Muscle of arm (tissue), 14 donors: ENCODE measurements at places on chromosomes 3 and 15.
A peak's percentile ranks its signal among the peaks of the same experiment; 100 is the strongest.

DNA sequence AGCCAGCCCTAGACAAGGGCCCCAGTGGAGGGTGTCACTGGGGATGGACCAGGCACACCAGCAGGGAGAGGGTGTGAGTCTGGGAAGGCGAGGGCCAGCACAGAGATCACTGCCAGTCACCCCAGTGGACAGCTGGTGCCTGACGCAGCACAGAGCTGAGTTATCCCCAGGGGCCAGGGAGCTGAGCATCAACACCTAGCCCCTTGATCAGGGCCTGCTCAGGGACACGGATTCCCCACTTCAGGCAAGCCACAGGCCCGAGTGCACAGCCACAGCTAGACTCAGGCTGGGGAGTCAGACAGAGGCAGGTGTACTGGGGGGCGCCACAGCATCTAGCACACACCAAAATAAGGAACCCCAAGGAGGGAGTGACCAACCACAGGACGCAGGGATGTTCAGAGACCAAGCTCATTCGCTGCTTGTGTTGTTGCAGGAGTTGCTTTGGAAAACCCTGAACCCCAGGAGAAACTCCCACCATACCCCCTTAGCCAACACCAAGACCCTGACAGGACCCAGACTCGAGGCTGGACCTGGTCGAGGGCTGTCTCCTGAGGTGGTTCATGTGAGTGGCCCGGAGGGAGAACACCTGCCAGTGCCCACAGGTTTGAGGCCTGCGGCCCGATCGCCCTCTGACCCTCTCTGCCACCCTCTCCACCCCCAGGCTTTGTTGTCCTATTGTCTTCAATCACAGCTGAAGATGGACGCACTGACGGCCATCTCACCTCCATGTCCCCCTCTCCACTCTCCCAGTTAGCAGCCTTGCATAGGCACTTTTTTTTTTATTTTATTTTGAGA lies 146.8 kb downstream of the TPRA1 start:
- DNase-seq: no peak

DNA sequence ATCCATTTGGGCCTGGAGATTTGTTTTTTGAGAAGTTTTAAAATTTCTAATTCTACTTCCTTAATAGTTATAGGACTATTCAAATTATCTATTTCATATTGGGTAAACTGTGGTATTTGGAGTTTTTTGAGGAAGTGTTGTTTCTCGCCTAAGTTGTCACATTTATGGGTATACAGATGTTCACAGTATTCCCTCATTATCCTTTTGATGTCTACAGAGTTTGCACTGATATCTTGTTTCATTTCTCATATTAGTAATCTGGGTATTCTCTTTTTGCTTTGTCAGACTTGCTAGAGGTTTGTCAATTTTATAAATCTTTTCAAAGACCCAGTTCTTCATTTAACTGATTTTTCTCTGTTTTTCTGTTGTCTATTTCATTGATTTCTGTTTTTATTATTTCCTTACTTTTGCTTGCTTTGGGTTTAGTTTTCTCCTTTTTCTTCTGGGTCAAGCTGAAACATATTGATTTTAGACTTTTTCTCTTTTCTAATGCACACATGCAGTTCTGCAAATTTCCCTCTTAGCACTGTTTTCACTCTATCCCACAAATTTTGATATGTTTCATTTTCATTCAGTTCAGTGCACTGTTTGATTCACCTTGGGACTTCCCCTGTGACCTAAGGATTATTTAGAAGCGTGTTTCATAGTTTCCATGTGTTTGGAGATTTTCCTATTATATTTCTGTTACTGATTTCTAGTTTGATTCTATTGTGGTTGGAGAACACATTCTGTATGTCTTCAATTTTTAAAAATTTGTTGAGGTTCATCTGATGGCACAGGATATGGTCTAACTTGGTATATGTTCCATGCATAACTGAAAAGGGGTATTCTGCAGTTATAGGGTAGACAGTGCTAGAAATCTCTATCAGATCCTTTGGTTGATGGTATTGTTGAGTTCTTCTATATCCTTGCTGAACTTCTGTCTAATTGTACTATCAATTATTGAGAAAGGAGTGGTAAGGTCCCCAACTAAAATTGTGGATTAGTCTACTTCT lies 79.6 kb downstream of the SUMF1 start:
- DNase-seq: no peak

DNA sequence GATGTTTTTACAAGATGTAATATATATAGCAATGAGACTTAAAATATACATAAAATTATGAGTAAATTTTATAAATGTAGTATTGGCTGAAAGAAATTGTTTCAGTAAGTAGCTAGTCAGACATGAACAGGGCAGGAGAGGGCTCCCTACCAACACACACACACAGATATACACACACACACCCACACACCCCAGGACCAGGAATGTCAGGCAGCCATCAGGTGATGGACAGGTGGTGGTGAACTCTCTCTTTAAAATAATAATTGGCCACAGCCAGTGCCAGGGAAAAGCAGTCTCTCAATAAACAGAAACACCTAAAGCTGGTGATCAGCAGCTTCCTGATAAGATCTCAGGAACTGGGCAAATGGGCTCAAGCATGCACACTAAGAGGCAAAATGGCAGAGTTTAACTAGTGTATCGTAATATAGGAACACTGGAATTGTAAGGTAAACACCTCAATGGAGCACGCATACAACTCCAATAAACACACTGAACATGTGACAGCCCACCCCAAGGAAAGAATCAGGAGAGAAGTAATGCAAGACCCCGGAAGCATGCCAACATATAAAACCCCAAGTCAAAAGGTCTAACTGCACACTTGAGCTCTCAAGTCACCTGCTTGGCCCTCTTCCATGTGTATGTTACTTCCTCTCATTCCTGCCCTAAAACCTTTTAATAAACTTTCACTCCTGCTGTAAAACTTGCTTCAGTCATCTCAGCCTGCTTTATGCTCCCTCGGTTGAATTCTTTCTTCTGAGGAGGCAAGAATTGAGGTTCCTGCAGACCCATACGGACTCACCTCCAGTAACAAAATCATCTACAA lies 1034.1 kb upstream of the SEMA6D start:
- DNase-seq: no peak

DNA sequence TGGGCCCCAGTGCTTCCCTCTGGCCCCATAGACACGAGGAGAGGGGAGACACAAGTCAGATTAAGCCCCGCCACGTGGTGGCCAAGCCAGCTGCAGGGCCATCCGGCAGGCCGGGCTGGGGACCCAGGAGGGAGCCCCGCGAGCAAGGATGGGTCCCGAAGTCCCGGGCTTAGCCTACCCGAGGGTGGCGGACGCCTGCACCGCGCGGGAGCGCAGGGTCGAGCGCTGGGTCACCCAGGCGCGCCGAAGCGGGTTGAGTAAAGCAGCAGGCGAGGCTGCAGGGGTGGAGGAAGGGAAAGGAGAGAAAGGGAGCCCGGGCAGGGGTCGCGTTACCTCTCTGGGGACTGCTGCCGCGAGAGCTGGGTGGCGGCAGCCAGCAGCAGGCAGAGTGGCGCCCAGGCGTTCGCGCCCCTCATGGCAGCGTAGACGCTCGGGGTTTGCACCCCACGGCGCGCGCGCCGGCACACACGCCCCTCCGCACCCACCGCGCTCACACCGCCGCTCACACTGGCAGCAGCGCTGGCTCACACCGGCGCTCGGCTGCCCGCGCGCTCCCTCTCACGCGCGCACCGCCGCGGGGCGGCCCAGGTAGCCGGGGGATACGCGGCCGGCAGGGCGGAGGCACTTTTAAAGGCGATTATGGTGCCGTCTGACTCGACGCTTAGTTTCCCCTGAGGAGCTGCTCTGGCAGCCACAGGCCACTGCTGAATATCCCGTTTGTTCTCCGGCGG lies at the start of gene PCOLCE2:
PCOLCE2 (minus strand) TSS at position 603 of the 731 bp plus-strand sequence; CDS start at position 416, 187 bp downstream.
- DNase-seq: peak; percentile 18

- no peak for DNase-seq
These were observed 6.4 kb upstream of the CAPN7 start for GRCh38 chr3:15199493-15200105.

- DNase-seq: peak; percentile 34
These were observed 54.9 kb downstream of the FRMD4B start for GRCh38 chr3:69330891-69331400.

DNA sequence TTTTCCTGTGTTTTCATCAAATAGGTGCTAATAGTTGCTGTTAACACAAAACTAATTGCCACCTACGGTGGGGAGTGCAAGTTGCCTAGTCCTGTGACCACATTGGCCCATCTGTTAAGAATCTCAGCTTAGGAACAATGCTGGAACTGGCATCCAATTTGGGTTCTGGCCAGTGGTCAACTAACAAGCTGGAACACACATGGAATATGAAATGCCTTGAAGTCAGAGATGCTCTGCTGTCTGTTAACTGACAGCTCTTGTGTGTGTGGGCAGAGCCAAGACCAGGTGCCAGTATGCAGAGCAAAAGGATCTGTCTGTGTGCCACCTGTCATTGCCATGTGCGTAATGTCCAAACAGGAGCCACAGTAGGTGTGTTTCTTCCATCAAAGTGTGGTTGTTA lies 460.8 kb downstream of the ROBO2 start:
- no peak for DNase-seq

DNA sequence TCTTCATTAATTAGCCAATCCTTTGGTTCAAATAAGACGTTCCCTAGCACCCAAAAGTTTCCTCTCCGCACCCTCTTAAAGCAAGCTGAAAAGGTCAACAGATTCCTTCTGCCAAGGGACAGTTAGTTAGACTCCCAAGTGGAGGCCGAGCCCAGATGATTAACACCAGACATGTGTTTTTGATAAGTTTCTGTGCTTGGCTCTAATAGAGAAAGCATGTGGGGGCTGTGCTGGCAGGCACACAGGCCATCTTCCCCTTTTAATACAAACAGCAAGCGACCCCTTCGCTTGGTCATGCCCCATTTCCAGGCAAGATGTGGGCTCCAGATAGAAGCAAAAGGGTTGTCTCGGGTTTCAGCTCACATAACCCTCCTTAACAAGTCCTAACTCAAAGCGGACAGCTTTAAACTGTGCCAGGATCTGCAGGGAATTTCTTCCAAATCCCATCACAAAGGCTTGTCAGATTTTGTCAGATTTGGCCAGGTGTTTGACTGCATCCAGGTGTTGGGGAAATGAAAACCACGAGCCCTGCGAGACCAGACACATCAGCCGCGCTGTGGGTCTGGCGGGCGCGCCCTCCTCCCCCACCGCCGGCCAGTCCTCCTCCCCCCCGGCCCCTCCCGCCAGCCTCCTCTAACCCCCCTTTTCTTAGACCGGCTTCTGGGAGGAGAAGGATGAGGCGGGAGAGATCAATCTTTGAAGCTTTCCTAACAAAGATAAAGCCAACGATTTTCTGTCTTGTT lies 3.3 kb downstream of the HES1 start:
- DNase-seq: peak; percentile 61

DNA sequence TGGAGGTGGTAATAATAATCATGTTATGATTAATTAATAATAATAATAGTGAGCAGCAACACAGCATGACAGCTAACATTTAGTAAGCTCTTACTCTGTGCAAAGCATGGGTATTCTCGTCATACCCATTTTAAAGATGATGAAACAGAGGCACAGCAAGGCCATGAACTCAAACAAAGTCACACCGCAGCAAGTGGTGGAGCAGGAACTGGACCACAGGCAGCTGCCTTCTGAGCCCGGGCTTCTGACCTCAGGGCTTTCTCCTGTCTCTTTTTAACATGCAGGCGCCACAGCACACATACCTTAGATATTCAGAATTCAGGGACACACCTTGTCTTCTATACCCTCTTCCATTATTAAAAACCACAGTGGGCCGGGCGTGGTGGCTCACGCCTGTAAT lies 50.7 kb upstream of the SPATA12 start:
- no peak for DNase-seq

DNA sequence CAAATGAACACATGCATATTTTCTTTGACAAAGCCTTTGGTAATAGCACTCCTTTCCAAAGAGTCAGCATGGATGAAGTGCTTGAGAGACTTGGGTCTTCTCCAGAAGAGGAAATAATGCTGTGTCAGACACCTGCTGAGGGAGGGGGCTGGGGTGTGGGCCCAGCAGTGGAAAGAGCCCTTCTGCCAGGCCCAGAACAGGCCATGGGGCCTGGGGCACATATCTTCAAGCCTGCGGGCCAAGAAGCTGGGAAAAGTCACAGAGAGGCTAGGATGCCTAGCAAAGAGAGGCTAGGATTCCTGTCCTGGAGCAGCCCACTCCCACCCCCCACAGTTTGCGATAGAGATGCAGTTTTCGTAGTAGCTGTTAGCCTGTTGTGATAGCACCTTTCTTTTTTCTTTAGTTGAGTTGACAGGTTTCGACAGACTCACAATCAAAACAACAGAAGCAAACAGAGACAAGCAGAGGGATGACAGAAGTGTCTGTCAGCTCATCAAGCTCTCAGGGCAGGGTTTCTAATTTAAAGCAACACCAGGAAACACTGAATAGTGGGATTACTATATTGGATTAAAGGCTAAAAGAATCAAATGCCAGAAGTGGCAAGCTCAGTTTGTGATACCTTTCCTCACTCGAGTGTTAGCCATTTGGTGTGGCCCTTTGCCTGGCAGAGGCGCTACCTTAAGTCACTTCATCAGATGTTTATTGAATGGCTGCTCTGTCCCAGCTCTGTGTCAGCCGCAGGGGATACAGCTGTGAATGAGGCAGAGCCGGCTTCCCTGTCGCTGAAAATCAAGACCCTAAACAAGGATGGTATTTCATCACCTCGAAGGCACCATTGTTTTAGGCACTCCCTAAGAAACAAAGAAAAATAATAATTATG lies 19.0 kb downstream of the CMTM7 start:
- no peak for DNase-seq

GRCh38 chr3:196159952-196160804 lies 51.0 kb downstream of the ZDHHC19 start:
- no peak for DNase-seq

DNA sequence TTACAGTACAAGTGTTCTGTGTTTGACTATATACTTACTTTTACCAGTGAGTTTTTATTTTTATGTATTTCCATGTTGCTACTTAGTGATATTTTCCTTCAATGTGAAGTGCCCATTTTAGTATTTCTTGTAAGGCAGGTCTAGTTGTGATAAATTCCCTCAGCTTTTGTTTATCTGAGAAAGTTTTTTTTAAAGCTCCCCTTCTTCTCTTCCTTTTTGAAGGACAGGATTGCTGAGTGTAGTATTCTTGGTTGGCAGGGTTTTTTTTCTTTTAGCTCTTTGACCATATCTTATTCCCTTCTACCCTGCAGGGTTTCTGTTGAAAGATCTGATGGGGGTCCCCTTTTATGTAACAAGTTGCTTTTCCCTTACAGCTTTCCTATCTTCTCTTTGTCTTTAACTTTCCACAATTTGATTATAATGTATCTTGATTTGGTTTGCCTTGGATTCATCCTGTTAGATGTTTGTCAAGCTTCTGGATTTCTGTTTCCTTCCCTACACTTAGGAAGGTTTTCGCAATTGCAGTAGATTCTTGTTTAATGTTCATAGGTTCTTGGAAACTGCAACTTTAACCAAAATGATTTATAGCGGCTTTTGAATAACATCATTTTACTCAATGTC lies 7.9 kb downstream of the PLAAT1 start:
- no peak for DNase-seq

GRCh38 chr3:179272385-179272784 lies 21.5 kb upstream of the KCNMB3 start:
- no peak for DNase-seq

DNA sequence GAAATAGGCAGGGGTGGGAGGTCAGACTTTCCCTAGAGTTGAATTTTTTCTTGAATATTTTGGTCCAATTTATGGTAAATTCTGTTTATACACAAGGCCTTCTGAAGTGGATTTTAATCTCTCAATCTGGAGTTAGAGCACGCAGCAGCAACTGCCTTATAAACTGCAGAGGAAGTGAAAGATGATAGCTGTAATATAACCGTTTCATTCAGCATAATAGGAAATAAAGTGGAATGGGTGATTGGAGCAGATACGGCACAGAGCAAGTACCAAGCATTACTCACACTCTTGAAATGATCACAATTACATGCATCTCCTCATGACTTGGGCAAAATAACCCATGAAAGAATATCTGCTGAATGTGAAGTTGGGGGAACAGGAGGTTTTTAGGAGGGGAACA lies 106.8 kb downstream of the ARRDC4 start:
- DNase-seq: no peak
